ENCODE measurements at places on chromosomes 6 and 20. TPM values are rescaled to one million over a fixed set of nuclear protein-coding genes. Genes with fewer than 3 reads are reported as not detected.

DNA sequence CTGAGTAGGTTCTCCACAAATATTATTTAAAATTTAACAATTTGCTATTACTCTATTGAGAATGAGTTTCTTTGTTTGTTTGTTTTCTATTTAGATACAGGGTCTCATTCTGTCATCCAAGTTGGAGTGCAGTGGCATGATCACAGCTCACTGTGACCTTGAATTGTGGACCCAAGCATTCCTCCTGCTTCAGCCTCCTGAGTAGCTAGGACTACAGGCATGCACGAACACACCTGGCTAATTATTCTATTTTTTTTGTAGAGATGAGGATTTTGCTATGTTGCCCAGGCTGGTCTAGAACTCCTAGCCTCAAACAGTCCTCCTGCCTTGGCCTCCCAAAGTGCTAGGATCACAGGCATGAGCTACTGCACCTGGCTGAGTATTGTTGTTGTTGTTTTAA, 122.2 kb downstream of the PHF3 start:
- H3K4me3 ChIP-seq, result no peak overlapping the region
- H3K4me1 ChIP-seq, result no peaks in the 10 kb centered on the region
- no peak for DNase-seq
- H3K27me3 ChIP-seq, result no peaks in the 10 kb centered on the region
- no peak overlapping the region for H3K27ac ChIP-seq
- no peaks in the 10 kb centered on the region for H3K36me3 ChIP-seq

The SENP6 gene
- total RNA-seq, result 94.8 TPM

- H3K27me3 ChIP-seq, result no peaks in the 10 kb centered on the region
- H3K36me3 ChIP-seq, result no peaks in the 10 kb centered on the region
- H3K27ac ChIP-seq, result no peak overlapping the region
- DNase-seq, result no peak
These were observed 156.9 kb downstream of the MAFB start for GRCh38 chr20:40532103-40532502.

DNA sequence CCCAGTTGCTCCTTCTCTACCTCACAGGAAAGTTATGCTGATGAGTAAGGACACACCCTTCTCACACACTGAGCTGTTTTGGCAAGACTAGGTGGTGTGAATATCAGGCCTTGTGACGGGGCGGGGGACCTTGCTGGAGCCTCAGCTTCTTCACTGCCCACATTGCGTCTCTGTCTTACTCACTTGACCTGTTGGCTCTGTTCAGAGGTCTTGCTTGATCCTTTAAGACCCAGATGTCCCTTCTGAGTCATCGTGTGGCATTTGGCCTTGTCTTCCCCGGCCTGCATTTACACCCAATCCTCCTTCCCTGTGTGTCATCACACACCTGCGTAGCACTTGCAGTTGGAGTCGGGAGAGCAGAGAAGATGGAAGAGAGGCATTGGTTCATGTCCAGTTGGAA, 8.3 kb upstream of the PRND start:
- H3K4me3 ChIP-seq, result no peak overlapping the region
- no peaks in the 10 kb centered on the region for H3K36me3 ChIP-seq
- H3K27me3 ChIP-seq, result no peaks in the 10 kb centered on the region
- DNase-seq, result no peak
- H3K4me1 ChIP-seq, result peaks cover 3% of the 10 kb centered on the region

The SPATS1 gene
- not detected for total RNA-seq

Data from CD4-positive, alpha-beta T cell (primary cell).